Hepatic stellate cell (primary cell): ENCODE measurements at places on chromosomes 3 and 15.

DNA sequence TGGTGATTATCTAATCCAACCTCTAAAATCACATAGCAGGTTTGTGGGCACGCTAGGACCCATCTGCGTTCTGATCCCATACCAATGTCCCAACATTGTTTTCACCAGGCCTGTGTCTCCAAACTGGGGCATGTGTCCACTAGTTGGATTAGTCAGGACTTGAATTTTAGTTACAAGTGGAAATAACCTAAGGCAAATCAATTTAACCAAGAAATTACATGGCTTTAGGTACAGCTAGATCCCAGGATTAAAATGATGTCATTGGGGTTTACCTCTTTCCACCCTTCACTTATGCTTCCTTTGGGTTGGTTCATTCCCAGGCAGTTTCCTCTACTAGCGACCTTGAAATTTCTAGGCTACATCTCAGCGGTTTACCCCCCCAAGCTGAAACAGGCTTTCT, 47.2 kb upstream of the PXYLP1 start:
- DNase-seq = no peak

GRCh38 chr3:176430244-176431037, 766.8 kb downstream of the TBL1XR1 start:
- DNase-seq = peak; percentile 22

DNA sequence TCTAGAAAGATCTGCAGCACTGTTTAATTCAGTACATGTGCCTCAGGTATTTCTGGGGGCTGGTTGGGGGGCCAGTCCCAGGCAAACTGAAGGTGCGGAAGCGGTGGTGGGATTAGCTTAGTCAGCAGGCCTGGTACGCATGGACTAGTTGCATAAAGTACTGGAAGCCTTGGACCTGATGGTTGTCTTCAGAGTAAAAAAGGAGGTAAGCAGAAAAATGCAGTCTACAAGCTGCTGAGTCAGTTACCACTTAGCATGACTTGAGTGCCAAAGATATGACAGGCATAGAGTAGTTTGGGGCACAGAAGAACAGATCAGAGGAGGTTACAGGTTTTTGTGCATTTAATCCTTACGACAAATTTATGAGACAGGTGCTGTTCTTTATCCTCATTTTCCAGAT, 19.9 kb upstream of the GOLGA8J start:
- DNase-seq = no peak

DNA sequence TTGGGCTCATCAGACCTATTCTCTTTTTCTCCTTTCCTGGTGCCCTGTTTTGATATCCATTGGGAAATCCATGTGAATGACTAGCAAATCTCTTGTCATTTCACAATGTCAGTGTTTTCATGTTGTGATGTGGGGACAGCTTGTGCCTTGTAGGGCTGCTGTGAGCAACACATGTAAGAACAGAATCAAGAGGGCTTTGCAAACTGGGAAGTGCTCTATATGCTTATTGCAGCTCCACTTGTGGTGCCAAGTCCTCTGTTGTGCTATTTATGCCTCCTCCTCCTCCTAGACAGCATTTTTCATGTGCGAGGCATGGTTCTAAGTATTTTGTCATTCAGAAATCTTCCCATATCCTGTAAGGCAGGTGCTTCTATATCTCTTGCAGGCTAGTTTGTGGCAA, 56.4 kb downstream of the ZNF621 start:
- no peak for DNase-seq

DNA sequence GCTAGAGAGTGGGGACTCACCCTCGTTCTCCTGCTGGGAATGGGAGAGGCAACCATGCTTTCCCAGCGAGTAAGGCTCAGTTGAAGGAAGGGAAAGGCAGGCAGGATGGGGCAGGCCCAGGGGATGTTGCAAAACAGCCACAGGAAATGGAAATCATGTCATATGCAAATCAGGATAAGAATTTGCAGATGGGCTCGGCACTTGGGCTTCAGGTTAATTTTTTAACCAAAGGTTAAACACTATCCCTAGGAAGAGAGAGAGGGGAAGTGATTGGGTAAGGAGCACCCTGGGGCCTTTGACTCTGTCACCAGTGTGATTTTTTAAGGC, 14.6 kb upstream of the PLA2G4E start:
- DNase-seq = no peak

DNA sequence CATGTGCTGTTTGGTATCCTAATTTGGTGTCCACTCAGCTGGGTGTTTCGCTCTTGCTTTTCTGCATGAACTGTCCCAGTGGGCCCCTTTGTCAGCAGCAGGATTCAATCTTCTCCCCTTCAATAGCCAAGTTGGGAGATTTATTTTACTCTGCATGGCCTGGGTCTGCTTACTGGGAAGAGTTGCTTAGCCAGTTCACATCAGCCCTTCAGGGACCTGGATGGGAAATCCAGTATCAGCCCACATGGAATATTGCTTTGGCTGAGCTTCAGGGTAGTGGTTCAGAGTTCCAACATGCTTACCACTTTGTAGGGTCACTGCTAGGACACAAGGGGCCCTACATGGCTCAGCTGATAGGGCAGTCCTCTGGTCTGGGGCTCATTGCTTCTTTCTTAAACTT, 93.0 kb upstream of the BOC start:
- DNase-seq = no peak

DNA sequence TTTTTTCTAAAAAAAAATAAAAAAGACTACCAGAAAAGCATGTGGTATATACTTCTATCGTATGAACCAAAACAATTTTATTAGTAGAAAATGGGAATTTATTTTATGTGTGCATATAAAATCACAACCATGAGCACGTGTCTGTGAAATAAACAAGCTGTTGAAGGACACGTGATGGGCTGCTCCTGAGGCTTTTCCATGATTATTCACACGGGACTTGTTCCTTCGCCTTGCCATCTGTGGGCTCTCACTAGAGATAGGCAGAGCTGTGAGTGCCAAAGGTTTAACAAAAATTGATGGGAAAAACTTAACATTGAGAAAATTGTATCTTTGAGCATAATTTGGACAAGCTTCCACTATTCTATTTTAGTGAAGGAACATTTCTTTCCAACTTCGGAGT, 12.4 kb upstream of the ETV5 start:
- no peak for DNase-seq

- DNase-seq = no peak
These were observed 37.3 kb downstream of the CACNA2D2 start for GRCh38 chr3:50466177-50466576.

GRCh38 chr3:39671600-39671999, 137.8 kb upstream of the MYRIP start:
- no peak for DNase-seq

DNA sequence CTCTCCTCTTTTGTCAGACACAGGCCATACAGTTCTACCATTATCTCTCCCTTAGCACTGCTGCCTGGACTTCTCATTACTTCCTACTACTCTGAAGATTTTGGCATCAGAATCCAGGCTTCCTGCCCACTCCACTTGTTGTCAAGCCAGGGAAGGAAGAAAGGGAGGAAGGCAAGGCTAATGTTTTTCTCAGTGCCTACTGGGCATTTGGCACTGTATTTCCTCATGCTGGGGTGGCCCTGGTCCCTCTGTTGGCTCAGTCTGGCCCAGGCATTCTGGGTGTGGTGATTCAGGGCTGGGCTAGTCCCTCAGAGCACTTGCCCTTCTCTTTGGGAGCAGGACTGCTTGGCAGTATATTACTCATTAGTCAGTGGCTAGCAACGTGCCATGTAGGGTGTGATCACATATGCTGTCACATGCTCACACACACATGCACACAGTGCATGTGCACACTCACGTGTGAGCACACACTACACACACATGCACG, 52.9 kb downstream of the BSN start:
- no peak for DNase-seq

GRCh38 chr3:33826688-33827087, 28.3 kb downstream of the PDCD6IP start:
- DNase-seq = no peak

DNA sequence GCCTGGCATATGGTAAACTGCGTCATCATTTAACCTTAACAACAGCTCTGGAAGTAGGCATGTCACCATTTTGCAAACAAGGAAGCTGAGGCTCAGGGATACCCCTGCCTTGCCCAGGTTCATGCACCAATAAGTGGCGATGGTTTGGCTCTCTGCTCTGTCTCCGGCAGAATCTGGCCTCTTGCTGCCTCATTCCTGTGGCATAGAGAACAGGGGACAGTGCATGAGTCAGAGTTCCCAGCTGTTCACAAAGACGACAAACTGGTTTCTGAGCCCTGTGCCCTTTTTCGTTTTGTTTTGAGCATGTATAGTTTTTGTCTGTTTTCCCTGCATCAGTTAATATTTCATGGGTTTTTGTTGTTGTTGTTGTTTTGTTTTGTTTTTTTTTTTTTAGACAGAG, 236.8 kb downstream of the OPA1 start:
- peak; percentile 63 for DNase-seq

DNA sequence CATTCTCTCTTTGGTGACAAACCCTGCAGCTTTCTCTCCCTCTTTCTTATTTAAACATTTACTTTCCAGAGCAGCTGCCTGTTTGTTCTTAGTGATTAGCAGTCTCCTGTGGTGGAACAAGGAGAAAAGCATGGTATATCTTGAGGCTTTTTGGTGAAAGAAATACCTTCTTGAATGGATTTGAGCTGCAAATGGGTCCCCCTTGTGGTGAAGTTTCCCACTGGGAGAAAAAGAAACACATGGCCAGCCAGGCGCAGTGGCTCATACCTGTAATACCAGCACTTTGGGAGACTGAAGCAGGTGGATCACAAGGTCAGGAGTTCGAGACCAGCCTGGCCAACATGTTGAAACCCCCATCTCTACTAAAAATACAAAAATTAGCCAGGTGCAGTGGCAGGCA, 48.3 kb upstream of the ACP3 start:
- no peak for DNase-seq

DNA sequence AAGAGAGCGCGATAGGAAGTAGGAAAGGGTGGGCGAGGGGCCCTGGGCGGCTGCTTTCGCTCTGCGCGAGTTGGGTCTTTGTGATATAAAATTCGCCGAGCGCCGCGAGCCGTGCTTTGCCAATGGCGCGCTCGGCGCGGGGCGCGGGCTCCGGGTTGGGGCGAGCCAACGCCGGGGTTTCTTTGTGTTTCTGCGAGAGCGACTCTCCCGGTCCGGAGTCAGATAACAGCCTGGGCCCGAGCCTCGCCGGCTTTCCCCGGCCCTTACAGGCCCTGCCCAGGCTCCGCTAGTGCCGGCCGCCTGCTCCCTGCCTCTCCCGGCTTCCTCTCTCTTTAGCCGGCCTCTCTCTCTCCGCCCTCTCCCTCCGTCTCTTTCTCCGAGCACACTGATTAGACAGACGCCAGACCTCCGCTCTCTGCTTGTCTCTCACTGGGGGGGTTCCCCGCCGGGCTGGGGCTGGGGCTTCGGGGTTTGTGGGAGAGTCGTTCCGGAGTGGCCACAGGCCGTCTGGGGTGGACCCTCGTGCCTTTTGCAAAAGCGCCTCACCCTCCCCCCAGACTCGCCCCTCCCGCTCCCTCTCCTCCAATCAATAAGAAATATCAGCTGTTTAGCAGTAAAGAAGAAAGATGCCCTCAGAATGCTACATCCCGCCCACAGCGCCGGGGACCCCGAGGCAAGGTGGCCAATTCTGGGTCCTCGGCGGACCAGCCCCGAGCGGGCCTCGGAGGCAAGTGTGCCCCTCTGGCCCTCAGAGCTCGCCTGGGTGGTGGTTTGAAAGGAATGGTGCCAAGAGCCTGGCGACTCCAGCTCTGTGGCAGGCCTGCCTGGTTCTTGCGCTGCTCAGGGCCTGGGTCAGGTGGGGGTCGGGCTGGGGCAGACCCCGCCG, 2.9 kb downstream of the NR2F2 start:
- DNase-seq = peak; percentile 25

- no peak for DNase-seq
These were observed 224.1 kb upstream of the FEZF2 start for GRCh38 chr3:62597491-62597890.

- DNase-seq = no peak
These were observed 112.1 kb upstream of the TMEM108 start for GRCh38 chr3:132926098-132926497.

DNA sequence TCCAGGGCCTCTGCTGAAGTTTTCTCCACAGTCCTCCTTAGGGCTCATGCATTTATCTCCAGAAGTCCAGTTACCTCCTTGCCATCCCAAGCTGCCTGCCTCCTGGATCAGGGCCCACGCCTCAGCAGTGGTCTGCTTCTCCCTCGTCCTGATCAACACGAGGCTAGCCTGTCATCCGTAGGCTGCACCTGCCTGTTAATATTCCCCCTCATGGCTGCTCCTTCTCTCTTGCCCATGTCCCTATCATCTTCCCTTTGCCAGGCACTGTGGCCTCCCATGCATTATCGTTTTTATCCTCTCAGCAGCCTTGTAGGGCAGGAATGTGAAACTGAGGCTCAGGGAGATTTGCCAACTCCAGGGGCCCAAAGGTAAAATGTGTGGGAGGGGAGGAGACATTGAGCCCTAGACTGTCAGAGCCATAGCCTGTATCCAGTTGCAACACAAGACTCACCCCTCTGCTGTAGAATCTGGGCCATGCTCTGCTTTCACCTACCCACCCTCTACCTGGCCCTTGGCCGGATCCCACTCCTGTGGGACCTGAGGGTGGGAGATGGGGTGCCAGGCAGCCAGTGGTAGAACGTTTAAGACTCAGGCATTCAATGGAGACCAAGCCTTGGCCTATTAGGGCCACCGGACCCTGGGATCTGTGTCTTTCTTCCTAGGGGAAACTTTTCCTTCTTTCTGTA, 4.6 kb downstream of the GRM2 start:
- DNase-seq = peak; percentile 2

DNA sequence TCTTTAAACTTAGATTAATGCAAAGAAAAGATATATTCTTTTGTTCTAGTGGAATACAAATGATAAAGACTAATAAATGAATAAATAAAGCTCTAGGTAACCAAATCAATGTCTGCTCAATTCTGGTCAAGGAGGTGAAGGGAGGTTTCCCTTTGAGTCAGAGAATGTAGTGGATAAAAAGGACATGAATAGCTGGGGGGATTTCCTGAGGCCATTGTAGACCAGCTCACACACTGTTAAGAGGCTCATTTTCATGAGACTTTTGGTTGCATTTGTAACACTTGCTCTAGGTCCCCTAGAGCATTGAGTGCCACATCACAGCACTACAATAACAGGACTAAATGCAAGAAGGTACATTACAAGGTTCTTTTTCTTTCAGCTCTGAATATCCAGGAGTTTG, 170.7 kb downstream of the TIGIT start:
- DNase-seq = no peak

DNA sequence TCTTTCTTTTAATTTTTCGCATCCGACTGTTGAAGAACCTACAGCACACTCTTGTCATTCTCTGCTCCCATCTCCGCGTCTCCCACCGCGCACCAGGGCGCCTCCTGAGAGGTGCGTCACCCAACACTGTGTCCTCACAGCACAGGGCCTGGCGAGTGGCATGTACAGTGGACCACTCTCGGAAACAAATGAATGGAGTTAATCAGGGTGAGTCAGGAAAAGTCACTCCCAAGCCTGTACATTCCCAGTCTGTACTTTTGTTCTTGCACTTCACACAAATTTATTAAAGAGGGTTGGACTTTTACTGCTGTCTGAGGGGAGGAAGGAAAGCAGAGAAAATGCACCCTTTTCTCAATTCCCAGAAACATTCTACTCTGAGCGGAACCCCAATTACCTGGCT, 625 bp downstream of the COL6A6 start:
- no peak for DNase-seq
